Activated T-helper 2 cell treated with anti-CD3 and anti-CD28 coated beads, Interferon-gamma antibody, Interleukin-2, Interleukin-4, amounts not matched to agents 10 μg/mL and 5 μg/mL and 100 μg/mL, durations not matched to agents 14 hours and 24 hours and 36 hours (primary cell): ENCODE measurements at places on chromosomes 13 and 19. TPM values are rescaled to one million over a fixed set of nuclear protein-coding genes. Genes with fewer than 3 reads are reported as not detected.
A peak's percentile ranks its signal among the peaks of the same experiment; 100 is the strongest.

DNA sequence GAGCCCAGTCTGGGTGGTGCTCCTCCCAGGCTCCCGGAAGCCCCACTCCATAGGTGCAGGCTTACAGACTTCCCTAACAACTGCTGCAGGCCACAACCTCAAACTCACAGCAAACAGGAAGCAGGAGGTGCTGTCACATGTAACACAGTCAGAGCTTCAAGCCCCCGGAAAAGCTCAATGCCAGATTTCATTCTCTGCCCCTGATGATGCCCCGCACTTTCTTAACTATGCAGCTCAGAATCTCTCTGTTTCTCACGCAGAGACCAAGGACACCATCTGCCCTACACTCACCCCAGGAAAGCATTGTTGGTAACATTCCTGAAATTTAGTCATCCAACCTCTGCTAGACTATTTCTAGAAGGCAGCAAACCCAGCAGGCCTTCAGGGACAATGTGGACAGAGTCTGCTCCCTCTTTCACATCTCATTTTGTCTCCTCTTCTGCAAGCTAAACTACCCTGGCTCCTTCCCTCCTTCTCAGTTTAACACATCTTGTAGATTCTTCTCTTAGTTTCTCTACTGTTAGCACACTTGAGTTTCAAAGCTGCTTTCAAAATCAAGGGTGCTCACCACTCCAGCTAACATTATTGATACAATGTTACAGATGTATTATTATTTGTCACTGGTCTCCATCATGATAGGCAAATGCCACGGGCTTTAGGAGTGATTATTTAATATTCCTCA, 162.5 kb downstream of the KCTD12 start:
- no peak for DNase-seq

DNA sequence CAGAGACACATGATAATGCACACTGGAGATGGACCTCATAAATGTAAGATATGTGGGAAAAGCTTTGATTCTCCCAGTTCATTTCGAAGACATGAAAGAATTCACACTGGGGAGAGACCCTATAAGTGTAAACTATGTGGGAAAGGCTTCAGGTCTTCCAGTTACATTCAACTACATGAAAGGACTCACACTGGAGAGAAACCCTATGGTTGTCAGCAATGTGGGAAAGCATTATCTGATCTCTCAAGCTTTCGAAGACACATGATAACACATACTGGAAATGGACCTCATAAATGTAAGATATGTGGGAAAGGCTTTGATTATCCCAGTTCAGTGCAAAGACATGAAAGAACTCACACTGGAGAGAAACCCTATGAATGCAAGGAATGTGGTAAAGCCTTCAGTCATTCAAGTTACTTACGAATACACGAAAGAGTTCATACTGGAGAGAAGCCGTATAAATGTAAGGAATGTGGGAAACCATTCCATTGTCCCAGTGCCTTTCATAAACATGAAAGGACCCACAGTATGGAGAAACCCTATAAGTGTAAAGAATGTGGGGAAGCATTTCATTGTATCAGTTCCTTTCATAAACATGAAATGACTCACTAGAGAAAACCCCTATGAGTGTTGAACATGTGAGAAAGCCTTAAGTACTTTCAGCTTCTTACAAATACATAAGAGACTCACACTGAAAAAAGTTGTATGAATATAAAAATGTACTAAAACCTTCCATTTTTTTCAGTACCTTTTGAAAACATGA, 14.7 kb downstream of the ZNF441 start:
- no peak for DNase-seq

GRCh38 chr19:815775-816499, 5.8 kb downstream of the PLPPR3 start:
- no peak for DNase-seq

DNA sequence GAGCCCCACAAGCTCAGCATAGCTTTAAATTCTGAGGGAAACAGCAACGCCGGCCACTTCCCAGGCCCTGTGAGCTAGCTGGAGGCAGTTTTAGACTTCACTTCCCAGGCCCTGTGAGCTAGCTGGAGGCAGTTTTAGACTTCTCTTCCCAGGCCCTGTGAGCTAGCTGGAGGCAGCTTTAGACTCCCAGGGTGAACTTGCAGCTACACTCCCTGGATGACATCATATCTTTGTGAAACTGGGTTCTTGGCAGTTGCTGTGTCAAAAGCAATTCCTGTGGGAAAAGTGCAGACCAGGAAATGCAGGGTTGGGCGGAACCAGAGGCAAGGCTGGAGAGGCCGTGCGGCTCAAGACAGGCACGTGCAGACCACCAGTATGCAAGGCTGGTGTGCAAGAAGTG, 12.7 kb downstream of the SOX1 start:
- DNase-seq = no peak

DNA sequence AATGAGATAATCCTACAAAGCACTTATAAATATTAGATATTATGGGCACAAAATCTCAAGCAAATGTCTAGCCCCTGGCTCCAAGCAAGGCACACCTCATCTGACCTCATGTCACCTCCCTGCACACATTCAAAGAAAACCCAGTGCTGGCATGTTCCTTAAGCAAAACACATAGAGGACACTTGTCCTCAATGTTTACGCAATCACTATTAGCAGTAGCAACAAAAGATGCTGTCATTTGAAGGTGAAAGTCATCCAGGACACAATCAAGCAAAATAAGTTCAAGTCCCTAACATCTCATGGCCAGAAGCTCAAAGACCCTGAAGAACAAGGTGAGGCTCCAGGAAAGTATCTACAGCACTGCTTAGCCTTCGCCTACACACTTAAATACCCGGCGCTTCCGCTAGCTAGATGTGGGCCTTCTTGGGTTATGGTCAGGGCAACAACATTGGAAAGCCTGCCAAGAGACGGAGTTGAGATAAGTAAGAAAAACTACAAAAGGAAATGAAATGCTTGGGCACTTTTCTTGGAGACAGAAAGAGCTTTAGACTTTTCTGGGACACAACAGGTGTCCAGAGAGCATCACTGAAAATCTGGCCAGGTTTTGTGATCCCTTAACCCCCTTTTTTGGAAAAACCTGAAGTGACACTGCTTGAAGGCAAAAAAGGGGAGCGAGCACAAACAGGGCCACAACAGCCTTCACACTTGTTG, 85.7 kb downstream of the FOXO1 start:
- DNase-seq = no peak

GRCh38 chr13:107299717-107300116, 731.8 kb upstream of the ARGLU1 start:
- no peak for DNase-seq

- no peak for DNase-seq
Measured at GRCh38 chr13:25847145-25847544, 204.7 kb downstream of the SHISA2 start.

- no peak for DNase-seq
Measured at GRCh38 chr13:98216135-98216565, 39.1 kb upstream of the RNF113B start.

- DNase-seq = peak; percentile 26
Measured at GRCh38 chr19:42313096-42313839, at the start of gene TMEM145. Gene TMEM145 (plus strand): TSS chr19:42313309. CDS start chr19:42313377, 68 bp downstream.

GRCh38 chr13:21077788-21078353, 16.5 kb upstream of the LATS2 start:
- no peak for DNase-seq

- no peak for DNase-seq
Measured at GRCh38 chr13:111270126-111270525, 50.3 kb upstream of the TEX29 start.

- DNase-seq = no peak
Measured at GRCh38 chr13:29551214-29551613, 44.3 kb downstream of the SLC7A1 start.

- no peak for DNase-seq
Measured at GRCh38 chr19:5932609-5933262, 18.7 kb downstream of the CAPS start.

- DNase-seq = no peak
Measured at GRCh38 chr19:32866564-32867265, 2.9 kb downstream of the SLC7A9 start.

DNA sequence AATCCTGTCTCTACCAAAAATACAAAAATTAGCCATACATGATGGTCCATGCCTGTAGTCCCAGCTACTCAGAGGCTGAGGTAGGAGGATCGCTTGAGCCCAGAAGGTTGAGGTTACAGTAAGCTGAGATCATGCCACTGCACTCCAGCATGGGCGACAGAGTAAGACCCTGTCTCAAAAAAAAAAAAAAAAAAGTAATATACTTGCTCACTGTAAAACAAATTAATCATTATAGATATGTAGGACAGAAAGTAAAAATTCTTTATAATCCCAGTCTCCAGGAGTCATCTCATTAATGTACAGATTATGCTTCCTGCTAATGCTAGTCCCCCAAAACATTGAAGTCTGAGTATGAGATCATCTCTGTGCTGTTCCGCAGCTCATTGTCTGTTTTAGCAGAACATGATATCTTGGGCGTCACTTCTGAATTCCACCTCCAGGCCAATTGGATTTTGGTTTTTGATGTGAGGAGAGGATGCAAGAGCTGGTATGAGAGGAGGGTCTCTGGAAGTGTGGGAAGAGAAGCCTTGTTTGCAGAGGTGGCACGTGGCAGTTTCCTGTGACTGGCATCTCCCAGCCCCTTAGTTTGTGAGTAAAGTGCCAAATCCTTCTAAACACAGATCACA, 75.4 kb upstream of the NPAS1 start:
- no peak for DNase-seq

GRCh38 chr13:75666646-75667351, 30.7 kb downstream of the LMO7 start:
- DNase-seq = no peak

DNA sequence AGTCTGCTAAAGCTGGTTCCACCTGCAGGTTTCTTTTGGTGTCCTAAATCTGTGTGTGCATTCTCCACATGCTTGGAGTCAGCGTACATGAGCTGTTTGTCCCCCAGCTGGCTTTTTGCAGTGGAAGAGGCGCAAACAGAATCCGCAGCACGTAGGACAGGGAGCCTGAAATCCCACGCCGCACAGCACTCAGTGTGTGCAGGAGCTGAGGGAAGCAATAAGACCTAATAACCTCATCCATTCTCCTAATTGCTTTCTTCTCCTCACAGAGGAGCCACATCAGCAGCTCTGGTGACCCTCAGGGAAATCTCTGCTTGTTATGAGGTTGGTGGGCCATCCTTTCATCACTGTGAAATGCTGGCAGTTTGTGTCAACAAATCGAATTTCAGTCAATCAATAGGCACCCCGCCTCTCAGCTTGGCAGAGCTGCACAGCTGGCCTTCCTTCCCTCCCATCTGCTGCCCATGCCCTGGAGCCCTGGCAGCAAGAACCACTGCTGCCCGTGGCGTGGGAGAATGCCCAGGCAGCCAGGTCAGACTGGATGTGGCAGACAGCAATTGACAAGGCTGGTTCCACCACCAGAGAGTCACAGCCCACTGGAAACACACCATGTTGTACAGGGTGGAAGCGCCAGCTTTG, 136.7 kb downstream of the ZDHHC20 start:
- DNase-seq = no peak

GRCh38 chr19:53780506-53780905, 43.6 kb downstream of the NLRP12 start:
- no peak for DNase-seq

DNA sequence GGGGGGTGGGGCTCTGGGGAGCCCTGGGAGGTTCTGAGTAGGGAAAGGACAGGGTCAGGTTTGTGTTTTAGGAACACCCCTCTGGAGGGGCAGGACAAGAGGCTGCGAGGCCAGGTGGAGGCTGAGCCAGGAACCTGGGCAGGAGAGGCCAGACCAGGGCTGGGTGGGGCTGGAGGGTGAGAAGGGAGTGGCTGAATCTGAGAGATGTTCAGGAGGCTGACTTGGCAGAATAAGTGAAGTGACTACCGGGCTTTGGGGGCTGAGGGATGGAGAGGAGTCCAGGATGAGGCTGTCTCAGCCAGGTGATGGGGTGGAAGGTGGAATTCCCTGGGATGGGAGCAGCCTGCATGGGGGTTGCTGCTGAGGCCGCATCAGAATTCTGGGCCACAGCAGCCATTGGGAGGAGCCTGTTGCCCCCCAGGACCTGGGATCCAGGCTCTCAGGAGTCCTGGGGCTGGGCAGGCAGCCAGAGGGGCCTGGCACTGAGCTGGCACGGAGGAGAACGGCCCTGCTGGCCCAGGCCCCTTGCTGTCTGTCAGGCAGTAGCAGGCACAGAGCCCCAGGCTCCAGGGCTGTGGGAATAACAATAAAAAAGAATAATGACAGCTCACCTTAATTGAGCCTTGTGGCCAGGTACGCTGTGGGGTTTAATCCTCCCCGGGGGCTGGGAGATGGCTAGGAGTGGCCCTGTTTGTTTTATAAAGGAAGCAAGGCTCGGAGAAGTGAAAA, 3.3 kb downstream of the PPP5C start:
- DNase-seq = no peak

GRCh38 chr19:18299654-18300053, 18.2 kb upstream of the JUND start:
- DNase-seq = no peak

The FPR1 gene
- total RNA-seq = not detected in 2 replicates

The ZNF333 gene
- total RNA-seq = 13.0 and 13.8 TPM in 2 replicates

The MAP4K1 gene
- total RNA-seq = 181 and 187 TPM in 2 replicates

The ZNF30 gene
- 3.3 and 3.5 TPM in 2 replicates for total RNA-seq

The NDUFA7 gene
- 48.6 and 54.5 TPM in 2 replicates for total RNA-seq

The CPAMD8 gene
- total RNA-seq = 0.27 and 0.44 TPM in 2 replicates

The OVOL3 gene
- total RNA-seq = not detected in 2 replicates

The PRKACA gene
- total RNA-seq = 75.4 and 76.8 TPM in 2 replicates

The LCP1 gene
- 738 and 741 TPM in 2 replicates for total RNA-seq

The CYP4F2 gene
- total RNA-seq = not detected in 2 replicates

The GJB6 gene
- 1.7 TPM in 2 replicates for total RNA-seq

The KLF5 gene
- 1.3 and 2.0 TPM in 2 replicates for total RNA-seq

The SMIM17 gene
- total RNA-seq = not detected in 2 replicates
